Esophagus muscularis mucosa (tissue), 4 donors: ENCODE measurements at places on chromosomes 2 and 18.

DNA sequence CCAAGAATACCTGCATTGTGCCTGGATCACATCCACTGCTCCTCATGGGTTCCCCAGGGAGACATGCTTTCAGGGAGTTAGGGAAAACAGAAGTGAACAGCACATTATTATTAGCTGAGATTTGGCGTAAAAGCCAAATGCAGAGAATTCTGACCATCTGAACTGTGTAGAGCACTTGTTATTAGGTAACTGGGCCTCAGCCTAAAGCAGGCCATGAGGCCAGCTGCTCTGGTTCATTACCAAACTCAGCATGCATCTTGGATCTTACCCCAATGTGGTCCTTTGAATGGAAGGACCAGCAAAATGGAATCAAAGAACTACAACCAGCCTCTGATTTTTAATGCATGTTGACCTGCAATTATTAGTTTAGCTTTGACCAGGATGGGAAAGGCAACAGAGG lies 322.3 kb downstream of the KCNS3 start:
- DNase-seq, result no peak

- no peak for DNase-seq
Measured at GRCh38 chr2:168089200-168089599, 158.2 kb downstream of the STK39 start.

DNA sequence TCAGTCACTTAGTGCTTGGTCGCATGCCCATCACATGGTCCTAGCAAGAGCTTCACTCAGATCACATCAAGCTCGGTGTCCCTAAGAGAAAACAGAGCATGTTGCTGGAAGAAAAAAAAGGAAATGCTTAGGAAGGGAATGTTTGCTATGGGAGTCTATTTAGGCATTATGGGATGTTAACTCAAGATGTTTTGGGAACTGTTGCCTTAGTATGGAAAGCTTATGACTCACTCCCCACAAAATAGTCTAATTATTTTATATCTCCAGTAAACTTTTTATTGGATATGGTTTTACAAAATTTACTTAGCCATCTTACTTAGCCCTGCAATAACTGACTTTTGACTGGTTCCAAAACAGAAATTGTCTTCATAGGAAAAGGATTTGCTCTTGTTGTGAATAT lies 439.5 kb upstream of the ZEB2 start:
- no peak for DNase-seq

GRCh38 chr18:48296581-48296980 lies 112.6 kb downstream of the ZBTB7C start:
- DNase-seq, result no peak

DNA sequence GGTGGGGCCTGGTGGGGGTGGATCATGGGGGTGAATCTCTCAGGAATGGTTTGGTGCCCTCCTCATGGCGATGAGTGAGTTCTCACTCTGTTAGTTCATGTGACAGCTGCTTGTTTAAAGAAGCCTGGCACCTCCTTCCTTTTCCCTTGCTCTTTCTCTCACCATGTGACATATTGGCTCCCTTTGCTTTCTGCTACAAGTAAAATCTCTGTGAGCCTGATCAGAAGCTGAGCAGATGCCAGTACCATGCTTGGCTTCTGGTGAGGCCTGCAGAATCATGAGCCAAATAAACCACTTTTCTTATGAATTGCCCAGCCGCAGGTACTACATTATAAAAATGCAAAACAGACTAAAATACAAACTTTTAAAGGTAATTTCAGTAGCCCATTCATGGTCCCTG lies 73.4 kb upstream of the TEX51 start:
- DNase-seq, result peak; percentile 81

DNA sequence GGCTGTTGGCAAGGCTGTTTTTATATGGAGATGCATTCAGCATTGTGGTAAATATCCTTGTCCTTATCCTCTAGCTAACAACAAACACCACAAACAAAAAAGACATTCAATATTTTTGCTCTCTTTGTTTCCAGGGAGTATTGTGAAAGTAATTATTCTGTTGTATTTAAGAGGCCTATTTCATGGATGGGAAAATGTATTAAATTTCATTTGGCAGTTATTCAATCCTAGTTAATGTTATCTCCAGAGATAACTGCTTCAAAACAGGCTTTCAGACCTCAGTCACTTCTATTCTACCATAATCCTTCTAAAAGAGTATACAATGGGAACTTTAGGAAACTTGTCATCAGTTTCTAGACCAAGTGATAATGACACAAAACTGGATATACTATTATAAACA lies 280.5 kb upstream of the CCDC68 start:
- no peak for DNase-seq

- DNase-seq, result no peak
Measured at GRCh38 chr2:153808679-153809078, 63.0 kb upstream of the GALNT13 start.

GRCh38 chr18:61833387-61833786 lies 59.4 kb downstream of the RNF152 start:
- DNase-seq, result no peak

DNA sequence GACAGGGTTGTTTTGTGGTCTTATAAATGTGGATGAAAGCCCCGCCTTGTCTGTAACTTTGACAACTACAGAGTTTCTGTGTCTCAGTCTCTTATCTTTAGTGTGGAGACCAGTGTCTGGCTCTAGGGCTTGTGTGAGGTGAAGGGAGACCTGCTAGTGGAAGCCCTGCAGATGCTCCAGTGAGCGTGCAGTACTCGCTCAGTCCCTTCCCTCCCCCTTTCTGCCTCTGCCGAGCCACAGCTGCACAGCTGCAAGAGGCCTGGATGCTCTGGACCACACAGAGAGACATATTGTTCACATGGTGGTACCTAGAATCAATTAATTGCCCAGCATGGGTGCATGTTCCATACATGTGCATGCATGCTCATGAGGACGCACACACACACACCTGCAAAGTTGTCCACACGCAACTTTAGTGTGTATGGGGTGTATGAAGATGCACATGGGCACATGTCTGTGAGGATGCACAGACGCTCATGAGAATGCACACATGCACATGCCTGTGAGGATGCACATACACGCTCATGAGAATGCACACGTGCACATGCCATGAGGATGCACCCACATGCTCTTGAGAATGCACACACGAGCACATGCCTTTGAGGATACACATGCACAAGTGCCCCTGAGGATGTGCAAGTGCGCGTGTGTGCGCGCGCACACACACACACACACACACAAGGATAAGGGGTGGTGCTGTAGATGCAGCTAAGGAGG lies 282.1 kb upstream of the HS6ST1 start:
- no peak for DNase-seq

DNA sequence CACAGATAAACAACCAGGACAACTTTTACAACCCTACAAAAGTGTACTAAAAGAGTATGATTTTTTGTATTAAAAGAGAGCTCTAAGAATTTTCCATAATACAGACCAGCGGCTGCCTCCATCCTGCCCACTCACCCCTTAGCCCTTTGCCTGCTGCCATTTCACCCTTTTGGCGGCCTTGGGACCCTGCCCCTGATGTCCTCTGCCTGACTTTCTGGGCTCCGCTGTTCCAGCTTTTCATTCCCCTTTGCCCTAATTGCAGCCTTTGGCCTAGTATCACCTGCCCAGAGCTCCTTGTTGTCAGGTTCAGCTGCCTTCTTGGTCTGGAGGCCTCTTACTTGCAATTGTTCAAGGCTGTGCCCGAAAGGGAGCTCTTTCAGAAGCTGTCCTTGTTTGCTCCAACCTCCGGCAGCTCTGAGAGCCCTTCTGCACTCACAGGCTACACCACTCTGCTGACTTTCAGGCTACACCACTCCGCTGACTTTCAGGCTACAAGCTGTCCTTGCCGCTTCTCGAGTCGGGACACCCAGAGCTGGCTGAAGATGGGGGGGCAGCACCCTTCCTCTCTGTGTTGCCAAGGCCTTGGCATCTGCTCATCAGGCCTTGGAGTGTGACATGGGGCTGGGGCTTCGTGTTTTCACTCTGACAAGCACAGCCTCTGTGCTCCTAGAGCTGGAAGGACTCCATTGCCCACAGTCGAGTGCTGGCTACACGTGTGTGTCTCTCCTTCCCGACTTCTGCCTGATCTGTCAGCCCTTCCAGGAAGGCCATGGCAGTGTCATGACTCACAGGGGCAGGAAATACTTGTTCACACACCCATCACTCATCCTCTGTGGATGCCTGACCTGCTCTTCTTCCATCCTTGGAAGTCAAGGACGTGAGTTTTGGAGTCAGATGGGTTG lies 43.1 kb upstream of the HDAC4 start:
- peak; percentile 86 for DNase-seq

DNA sequence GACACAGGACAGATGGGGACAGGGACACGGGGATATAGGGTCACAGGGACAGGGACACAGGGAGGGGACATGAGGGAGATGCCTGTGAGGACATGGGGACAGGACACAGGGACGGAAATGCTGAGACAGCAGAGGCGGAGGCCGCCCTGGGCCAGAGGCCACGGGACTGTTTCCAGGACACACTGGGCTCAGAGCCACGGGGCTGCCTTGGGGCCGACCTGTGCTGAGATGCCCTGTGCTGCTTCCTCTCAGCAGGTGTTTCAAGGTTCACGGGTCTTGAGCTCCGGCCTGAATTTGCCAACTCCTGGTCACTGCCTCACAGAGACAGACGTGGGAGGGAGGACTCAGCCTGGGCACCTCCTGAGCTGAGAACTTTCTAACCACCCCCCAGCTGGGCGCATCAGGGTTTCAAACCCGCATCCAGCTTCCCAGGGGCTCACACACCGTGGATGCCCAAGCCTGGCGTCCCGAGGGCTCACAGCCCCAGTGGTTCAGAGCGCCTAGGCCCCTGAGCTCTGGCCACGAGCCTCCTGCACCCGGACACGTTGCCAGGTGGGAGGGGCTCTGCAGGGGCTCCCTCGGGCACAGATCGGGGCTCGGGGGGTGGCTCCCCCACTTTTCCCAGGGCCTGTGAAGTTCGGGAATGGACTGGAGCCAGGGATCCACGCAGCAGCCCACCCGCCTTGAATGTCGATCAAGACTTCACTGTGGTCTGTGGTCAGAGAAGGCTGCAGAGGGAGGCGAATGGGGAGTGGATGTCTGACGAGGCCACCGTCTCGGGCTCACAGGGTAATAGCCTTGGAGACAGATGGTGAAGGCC lies 64.1 kb downstream of the SLC66A2 start:
- DNase-seq, result no peak

GRCh38 chr2:173307293-173307692 lies 47.4 kb upstream of the CDCA7 start:
- no peak for DNase-seq

- no peak for DNase-seq
Measured at GRCh38 chr2:103174711-103175110, 412.9 kb downstream of the TMEM182 start.

DNA sequence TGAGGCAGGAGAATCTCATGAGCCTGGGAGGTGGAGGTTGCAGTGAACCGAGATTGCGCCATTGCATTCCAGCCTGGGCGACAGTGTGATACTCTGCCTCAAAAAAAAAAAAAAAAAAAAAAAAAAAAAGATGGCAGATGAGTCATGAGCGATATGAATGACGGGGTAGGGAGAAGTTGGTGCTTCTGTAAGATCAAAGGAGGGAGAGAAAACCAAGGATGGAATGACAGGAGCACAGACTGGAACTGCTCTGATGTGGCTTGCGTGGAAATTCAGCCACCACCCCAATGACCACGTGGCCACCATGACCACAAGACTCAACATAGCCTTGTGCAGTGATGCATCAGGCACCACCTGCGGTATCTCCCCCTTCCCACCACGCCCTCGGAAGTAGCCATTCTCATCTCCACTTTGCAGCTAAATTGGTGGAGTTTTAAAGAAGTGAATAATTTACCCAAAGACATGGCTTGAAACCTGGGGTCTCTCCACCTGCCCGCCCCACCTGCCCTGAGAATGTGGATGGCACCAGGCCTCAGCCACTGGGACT lies 96.0 kb downstream of the ACKR3 start:
- peak; percentile 53 for DNase-seq

DNA sequence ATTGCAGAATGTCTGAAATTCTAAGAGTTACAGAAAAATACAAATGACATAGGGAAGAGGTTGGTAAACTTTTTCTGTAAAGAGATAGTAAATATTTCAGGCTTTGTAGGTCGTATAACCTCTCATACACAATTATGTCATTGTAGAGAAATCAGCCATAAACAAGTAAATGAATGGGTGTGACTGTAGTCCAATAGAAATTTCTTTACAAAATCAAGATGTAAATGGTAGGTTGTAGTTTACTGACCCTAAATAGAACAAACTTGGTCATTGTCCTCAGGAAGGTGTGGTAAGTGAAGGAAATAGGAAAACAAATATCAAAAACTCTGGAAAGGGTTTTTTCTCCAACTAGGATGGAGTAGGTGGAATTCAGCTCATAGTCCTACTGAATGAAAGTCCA lies 415.5 kb upstream of the SPHKAP start:
- no peak for DNase-seq
